ENCODE measurements at places on chromosomes 4 and X.

DNA sequence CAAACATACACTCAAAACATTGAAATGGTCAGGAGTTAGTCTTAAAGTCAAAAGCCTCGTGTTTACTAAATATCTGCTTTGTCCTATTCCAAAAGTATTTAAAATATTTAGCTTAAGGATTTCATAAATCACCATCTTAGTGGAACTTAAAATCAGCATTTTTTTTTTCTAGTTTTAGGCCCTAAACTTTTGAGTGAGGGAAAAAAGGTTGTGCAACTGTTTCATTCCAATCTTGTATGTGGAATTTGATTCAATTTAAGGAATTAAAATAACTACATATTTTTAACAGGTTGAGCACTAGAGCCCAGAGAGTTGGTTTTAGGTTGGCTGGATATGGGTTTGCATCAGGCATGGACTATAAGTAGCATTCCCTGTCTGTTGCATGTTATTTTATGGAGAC, 35.7 kb upstream of the ANK2 start:
- DNase-seq: no peak

DNA sequence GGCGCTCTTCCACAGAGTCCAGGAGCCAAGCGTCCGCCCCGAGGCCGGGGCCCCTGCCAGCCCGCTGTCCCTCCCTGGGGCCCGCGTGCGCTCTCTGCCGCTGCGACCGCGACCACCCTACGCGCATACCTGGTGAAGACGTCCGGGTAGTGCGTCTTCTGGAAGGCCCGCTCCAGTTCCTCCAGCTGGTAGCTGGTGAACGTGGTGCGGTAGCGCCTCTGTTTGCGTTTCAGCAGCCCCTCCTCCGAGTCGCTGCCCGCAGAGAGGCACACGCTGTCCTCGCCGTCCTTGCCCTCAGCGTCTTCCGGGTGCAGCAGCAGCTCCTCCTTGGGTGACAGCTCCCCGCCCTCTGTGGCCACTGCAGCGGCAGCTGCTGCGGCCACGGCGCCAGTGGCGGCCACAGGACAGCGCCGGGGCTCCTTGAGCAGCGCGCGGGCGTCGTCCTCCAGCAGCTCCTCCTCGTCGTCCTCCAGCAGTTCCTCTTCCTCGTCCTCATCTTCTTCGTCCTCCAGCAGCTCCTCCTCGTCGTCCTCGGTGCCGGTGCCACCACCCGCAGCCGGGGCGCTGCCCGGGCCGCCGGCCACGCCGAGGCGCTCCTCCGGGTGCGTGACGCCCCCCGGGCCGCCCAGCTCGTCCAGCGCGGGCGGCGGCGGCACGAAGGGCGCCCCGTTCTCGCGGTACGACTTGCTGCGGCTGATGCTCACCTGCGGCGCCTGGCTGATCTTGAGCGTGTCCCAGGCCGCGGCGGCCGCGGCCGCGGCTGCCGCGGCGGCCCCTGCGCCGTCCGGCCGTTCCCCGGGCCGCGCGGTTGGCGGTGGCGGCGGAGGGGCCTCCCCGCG, 2.8 kb downstream of the ARX start:
- no peak for DNase-seq

GRCh38 chrX:40171513-40172400, 74.0 kb upstream of the BCOR start:
- DNase-seq: no peak

DNA sequence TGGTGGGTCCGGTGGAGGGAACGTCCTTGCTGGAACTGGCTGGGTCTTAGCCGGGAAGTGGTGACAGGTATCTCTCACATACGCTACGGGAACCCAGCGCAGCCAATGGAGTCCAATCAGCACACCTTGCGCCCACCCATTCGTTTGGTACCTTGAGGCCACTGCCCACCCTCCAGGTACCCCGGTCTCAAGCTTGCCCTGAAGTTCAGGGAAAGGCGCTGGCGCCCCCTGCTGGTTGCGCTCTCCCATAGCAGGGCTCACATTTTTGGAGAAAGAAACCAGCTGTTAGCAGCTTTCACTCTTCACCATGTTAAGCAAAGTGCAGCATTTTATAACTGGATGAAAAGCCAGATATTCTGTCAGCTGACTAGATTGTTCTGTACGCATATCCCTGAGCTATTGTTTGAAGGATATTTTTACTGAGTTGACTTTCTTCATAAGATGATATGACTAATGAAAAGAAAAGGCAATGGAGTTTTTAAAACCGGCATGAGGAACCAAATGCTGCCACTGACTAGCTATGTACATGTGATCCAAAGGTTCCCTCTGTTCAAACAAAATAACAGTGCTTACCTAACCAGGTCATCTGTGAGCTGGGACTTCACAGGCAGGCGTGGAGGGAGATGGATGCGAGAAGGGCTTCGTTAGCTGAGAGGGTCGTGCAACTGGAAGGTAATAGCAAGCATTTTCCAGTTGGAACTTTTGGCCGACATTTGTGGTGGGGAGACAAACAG, 43.7 kb downstream of the OTOP1 start:
- no peak for DNase-seq

DNA sequence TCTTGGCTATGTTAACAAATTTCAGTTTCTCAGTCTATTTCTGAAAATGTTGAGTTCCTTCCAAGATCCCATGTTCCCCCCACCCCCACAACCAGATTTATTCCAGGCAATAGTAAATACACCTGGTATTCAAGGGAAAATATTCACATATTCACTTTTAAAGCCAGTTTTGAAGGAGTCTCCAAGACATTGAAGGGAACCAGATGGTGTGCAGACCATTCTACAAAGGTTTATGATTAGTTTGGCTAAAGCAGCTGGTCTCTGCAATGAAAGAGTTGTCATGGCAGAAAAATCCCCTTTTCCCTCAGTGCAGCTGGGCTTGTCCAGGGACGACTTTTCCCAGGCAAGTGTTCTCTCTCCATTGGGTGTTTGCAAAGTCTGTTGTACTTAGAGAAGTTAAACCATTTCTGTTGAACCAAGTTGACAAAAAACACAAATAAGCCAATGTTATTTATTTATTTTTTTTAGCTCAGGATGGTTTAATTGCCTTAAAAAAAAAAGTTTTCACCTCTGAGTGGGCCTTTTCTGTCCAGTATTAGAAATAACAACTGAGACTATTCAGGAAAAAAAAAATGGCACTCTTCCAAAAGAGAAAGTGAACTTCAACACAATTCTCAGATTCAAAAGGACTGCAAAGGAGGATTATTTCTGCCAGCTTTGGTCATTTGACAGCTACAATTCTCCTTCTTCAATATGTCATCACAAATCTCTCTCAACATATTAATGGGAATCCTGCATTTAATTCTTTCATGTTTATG, 410.6 kb downstream of the IL1RAPL1 start:
- DNase-seq: no peak

DNA sequence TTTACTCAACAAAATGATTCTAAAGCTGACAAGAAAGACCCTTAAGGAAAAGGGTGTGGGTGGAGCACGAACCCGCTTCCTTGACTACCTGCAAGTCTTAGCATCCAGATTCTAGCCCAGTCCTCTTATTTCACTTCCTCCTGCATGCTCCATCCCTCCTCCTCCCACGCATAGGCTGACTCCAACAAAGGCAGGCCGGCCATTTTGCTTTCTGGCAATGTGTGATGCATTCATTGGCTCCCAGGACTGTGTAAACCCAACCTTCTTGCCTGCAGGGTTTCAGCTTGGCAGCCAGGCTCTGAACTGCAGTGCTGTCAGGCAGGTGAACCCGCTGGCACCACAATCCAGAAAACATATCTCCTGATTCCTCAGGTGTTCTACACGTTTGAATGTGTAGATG, 39.3 kb downstream of the RTL9 start:
- DNase-seq: no peak

All from NCI-H2107 (cell line).